ENCODE measurements at places on chromosomes 6 and 20.

DNA sequence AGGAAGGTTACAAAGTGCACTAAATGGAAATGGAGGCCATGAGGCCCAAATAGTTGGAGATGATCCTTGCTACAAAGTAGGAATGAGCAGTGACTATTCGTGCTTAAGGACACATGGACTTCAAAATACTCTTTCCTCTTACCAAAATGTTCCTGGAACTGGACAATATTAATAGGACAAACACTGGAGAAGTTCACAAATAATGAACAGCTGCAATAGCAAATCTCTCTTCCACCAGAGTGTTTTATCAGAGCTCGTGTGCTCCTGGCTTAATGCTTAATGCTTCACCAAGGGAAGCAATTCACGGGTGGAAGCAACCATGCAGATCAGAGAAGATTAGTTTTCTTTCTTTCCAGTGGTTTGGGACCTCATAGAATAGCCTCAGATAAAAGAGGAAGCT lies 435.4 kb downstream of the BCKDHB start:
- DNase-seq = no peak

DNA sequence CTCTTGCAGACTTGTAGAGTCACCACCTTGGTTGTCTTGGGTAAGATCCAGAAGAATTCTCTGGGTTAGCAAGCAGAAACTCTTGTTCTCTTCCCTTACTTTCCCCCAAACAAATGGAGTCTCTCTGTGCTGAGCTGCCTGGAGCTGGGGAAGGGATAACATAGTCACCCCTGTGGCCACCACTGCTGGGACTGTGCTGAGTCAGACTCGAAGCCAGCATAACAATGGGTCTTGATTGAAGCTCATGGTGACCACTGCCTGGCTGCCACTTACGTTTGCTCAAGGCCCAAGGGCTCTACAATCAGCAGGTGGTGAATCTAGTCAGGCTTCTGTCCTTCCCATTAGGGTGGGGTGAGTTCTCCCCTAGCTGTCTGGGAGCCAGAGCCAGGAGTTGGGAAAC lies 15.4 kb upstream of the ERVFRD-1 start:
- DNase-seq = no peak

- peak; percentile 15 for DNase-seq
Observed at GRCh38 chr6:110476046-110476849, at the start of gene SLC22A16. Gene SLC22A16, minus strand, starts transcription at chr6:110476613. Its CDS starts 39 bp downstream, at chr6:110476574.

DNA sequence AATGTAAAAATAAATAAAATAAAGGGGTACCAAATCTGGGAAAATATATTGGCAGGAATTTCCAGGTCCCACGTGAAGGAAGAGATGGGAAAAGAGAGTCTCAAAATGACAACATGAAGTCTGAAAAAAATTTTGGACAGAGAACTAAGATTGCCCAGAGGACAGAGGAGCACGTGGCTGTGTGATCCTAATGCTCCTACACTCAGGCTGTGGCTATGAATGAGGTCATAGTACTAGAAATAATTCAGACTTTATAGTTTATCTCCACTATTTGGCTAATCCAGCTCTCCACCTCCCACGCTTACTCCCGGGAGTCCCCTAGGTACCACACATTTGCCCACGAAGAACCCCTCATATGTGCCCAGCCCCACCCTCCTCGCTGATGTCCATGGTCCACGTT lies 42.8 kb upstream of the STMND1 start:
- no peak for DNase-seq

GRCh38 chr6:130765181-130765727 lies 62.0 kb upstream of the SMLR1 start:
- no peak for DNase-seq

- peak; percentile 4 for DNase-seq
Observed at GRCh38 chr6:55578537-55579363, at the start of gene HMGCLL1. Gene HMGCLL1, minus strand, starts transcription at chr6:55579192. Its CDS starts 137 bp downstream, at chr6:55579055.

DNA sequence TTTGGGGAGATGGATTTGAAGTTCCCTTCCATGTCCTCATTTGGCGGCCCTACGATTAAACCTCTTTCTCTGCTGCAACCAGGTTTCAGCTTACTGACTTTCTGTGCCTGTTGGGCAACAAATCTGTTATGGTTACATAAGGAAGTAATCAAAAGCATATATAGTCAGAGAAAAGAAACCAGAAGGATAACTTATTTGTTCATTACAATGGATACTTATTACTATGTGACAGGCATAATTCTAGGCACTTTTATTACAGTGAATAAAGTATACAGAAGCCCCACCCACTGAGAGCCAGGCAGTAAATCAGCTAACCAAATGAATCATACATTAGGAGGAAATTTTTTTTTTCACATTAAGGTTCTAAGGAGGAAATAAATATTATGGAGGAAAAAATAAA lies 9.6 kb upstream of the TRIM31 start:
- DNase-seq = no peak

- peak; percentile 86 for DNase-seq
Observed at GRCh38 chr6:30877419-30878262, 6.7 kb upstream of the DDR1 start.

GRCh38 chr6:55917751-55918415 lies 42.5 kb upstream of the BMP5 start:
- no peak for DNase-seq

- no peak for DNase-seq
Observed at GRCh38 chr6:143110996-143111395, 50.3 kb downstream of the AIG1 start.

DNA sequence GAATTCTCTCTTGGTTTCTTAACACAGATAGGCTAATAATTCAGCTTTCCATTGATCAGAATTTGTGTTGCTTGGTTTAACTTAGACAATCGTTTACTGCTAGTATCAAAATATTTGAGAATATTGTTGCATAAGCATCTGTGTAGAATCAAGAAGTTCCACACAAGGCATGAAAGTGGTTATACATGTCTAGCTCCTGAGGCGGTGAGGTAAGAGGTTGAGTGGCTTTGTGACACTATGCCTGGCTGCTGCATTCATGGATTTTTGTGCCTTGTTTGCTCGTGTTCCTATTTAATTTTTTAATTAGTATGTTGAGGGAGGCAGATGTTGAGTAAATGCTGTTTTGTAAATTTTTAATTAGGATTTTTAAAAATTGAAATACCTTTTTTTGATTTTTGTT lies 10.2 kb downstream of the PKIB start:
- no peak for DNase-seq

DNA sequence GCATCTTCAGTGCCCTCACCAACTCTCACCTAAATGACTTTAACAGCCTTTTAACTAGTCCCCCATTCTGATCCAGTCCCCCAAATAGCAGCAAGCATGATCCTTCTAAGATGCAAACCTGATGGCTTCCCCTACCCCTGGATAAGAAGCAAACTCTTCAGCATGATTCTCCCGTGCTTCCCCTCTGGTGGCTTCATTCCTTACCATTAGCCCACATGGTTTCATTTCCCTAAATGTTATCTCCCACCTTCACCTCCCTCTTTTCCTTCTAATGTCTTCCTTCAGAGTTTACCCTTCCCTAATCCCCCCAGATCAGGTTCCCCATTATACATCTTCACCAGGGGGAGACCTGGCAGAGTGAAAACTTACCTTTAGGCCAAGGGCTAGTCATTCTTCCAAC lies 4.0 kb upstream of the RAB5IF start:
- DNase-seq = no peak

DNA sequence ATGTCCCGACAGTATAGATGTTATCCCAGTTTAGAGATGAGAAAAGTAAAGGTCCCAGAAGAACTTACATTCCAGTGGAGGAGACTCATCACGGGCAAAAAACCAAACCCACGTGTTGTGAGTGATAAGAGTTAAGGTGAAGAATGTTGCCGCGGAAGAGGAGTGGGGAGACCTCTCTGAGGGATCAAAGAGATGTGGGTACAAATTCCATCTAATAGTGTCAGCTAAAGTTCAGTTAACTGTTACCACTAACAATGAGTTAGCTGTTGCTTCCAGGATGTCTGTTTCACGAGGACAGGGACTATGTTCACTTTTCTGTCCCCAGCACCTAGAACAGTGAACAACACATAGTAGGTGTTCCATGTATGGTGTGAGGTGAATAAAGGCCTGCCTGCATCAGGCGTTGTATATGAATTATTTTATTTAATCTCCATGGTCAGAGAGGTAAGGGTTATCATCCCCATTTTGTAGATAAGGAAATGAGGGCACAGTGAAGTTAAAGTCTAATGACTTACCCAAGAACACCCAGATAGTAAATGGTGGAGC lies 39.8 kb upstream of the RSPO4 start:
- DNase-seq = no peak

- DNase-seq = no peak
Observed at GRCh38 chr6:34510299-34510698, 44.4 kb downstream of the PACSIN1 start.

- no peak for DNase-seq
Observed at GRCh38 chr20:6305536-6305935, 182.7 kb upstream of the FERMT1 start.

DNA sequence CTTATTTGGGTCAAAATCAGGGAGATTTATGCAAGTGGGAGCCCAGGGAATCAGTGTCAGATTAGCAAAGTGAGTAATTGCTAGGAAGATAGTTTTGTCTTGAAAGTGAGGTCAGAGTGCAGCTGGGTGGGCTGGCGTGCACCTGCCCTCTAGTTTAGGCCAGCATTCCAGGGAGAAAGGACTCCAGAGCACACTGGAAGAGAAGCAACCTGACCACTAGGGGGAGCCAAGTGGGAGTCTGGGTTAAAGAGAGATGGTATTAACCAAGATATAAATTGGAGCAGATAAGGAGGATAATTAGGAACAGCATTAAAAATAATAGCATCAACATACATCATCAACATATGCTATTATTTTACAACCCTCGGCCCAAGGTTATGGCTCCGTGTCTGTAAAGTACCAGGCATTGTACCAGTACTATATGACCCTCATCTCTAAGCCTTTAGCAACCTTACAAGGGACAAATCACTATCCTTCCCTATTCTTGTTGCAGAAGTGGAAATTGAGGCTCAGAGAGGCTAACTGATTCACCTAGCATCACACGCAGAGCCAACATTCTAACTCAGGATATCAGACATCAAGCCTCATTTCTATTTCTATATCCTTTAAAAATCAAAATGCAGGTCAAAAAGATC lies 57.8 kb downstream of the SLC2A10 start:
- peak; percentile 51 for DNase-seq

- DNase-seq = no peak
Observed at GRCh38 chr20:51196991-51197651, 174.2 kb upstream of the KCNG1 start.

- DNase-seq = no peak
Observed at GRCh38 chr6:125947615-125948014, 9.0 kb upstream of the HINT3 start.

GRCh38 chr6:151448623-151449022 lies 3.3 kb downstream of the RMND1 start:
- no peak for DNase-seq

DNA sequence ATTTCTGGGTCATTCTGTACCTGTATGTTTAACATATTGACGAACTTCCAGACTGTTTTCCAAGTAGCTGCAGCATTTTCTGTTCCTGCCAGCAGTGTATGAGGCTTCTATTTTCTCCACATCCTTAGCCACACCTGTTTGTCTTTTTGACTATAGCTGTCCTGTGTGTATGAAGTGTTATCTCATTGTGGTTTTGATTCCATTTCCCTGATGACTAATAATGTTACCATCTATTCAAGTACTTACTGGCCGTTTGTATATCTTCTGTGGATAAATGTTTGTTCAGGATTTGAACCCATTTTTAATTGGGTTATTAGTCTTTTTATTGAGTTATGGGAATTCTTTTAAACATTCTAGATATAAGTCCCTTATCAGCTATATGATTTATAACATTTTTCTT lies 95.2 kb downstream of the JAG1 start:
- no peak for DNase-seq

DNA sequence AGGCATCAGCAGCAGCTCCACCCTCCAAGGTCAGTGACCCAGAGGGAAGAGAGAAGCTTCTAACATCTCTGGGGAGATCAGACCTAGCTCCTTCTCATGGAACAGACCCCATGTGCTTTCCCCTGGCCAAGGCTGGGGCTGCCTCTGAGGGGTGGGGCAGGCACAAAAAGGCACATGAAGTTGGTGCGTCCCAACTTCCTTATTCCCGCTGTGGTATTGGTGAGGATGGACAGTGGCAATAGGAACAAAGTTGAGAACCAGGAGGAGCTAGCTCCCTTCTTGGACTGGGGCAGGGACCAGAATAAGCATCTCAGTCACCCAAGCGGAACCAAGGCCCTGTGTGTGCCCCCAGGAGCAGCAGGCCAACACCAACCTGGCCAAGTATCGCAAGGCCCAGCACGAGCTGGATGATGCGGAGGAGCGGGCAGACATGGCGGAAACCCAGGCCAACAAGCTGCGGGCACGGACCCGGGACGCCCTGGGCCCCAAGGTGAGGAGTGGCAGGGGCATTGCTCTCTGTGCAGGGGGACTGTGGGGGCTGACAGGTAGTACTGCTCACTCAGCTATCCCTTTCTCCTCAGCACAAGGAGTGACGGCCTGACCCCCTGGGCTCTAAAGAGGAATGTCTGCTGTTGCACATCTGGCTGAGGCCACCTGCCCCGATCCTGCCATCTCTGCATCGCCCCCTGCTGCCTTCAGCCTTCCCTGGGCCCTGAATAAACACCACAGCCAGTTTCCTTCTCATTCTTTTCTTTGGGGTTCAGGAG lies 46.1 kb downstream of the MYH7B start:
- DNase-seq = peak; percentile 43

GRCh38 chr6:45378334-45378926 lies 696 bp upstream of the SUPT3H start:
- DNase-seq = peak; percentile 53
